NCI-H446 treated with DMSO at 0.1 percent for 48 hours (cell line): ENCODE measurements at places on chromosomes 3 and 15.

GRCh38 chr15:77074350-77074749, 3.4 kb upstream of the TSPAN3 start:
- DNase-seq: no peak

GRCh38 chr3:50388720-50389413, 29.5 kb upstream of the TMEM115 start:
- no peak for DNase-seq

DNA sequence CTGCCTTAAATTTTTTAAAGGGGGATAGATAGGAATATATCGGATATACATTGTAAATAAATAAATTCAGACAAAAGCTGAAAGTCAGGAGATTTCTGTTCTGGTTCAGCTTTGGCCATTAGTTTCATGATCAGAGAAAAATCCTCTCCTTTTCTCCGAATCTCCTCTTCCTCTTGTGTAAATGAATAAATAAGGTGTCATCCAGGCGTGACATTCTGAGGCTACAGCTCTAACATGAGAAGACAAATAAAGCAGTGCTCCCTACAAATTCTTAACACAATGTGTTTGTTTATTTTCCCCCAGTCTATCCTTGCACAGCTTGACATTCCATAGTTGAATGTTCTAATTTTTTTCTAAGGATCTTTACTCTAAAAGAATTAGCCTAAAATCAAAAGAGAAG, 9.4 kb upstream of the MB21D2 start:
- DNase-seq: no peak

DNA sequence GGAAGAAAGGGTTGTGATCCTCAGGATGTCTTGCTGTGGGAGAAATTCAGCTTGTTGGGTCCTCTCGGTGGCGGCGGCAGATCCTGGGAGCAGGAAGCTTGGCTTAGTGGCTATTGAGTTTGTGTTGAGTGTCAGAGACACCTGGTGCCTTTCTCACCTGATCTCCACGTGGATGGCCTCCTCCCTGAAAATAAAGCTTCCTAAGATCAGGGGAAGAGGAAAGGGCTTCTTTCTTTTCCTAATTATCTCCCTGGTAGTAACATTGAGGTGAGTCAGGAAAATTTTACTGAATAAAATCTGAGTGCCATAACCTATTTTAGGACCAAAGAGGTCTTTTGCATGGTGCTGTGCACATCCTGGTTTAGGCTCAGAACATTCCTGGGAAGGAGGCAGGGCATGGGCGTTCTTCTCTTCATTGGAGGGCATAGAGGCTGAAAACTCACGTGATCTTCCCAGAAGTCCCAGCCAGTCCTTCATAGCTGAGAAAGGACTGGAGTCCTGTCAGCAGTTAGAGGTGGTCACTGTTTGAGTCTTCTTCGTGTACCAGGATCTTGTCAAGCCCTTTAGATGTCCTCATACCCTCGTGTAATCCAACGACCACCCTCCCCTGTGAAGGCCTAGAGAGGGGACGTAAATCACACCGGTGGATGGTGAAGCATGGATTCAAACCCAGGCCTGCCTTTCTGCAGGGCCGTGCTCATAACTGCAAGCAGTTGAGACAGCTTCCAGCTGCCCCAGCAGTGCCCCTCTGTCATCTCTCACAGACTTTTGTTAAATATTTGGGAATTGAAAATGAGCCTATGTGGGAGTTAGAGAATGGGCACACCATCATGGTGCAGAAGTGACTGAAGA, 1.1 kb downstream of the CMTM8 start:
- no peak for DNase-seq

DNA sequence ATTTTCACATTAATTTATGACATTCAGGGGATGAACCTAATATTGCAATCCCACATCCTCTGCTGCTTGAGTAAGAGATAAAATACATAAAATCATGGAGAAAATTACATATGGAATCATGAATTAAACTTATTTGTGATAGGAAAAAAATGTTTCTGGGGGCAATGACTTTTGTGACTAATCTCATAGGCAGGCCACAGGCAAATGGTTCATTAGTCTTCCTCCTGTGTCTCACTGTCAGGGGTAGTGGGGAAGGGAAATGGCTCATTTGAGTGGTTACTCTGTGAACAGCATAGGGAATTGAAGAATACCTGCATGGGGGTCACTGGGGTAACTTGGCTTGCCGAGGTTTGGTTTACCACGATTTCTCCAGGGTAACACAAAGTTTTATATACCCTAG, 72.0 kb downstream of the TFG start:
- DNase-seq: no peak

- DNase-seq: no peak
Measured at GRCh38 chr3:78267235-78267634, 1227.3 kb downstream of the ROBO2 start.

GRCh38 chr15:74901612-74902063, 5.0 kb downstream of the FAM219B start:
- no peak for DNase-seq

GRCh38 chr3:81837071-81837593, 75.7 kb upstream of the GBE1 start:
- DNase-seq: no peak

GRCh38 chr3:134054231-134054630, 24.5 kb upstream of the SLCO2A1 start:
- no peak for DNase-seq

- DNase-seq: no peak
Measured at GRCh38 chr15:99651023-99651807, 82.0 kb downstream of the LYSMD4 start.

- DNase-seq: no peak
Measured at GRCh38 chr3:142817356-142817755, 71.5 kb downstream of the PCOLCE2 start.

- DNase-seq: no peak
Measured at GRCh38 chr3:120793601-120794000, 51.1 kb downstream of the GTF2E1 start.

DNA sequence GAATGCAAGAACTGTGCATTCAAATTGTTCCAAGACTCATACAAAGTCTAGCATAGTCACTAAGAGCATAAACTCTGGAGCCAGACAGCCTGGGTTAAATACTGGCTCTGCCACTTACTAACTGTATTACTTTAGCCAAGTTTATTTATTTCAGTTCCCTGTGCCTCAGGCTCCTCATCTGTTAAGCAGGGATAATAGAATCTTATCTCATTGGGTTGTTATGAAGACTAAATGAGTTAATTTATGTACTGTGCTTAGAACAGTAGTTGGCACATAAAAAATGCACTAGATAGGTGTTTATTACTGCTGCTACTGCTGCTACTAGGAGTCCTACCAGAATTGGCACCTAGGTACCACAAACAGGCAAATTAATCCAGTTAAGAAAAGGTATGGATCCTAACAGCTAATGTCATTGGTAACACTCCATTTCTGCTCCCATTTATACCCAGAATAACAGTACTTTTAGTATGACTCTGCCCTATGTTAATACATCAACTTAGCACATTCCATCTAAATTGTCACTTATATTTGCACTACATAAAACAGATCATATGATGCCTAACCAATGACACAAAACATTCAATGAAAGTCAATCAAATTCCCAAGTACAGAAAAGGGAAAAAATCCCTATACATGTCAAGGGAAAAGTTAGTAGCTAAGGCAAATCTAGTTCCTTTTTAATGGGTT, 45.7 kb downstream of the GSK3B start:
- DNase-seq: no peak

DNA sequence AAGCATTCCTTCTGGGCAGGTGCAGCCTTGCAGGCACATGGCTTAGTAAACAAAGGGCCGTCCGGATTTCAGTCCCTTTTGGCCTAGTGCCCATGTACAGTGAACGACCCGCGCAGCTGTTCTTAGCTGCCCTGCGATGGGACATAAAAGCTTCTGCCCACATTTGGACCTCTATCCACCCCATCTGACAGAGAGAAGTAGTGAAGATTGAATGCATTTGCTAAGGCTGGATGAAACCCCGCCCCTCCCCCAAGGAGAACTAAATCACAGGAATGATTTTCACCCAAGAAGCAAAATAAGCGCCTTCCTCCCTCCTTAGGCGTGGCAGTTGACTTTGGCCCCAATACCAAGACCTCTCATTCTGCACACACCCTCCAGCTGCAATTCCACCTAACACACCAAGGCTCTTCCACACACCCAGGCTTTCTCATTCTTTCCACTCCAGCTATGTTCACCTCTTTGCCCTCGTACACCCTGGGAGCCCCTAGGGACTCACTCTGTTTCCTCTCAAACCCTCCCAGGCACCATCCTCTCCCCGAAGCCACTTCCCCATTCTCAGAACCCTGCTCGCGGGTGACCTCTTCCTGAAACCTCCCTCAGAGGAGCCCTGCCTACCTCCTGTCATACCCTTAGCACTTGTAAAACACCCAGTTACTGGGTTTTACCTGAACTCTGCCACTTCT, 14.1 kb upstream of the HRH1 start:
- DNase-seq: no peak
